ENCODE measurements at places on chromosomes 7 and 10. TPM values are rescaled to one million over a fixed set of nuclear protein-coding genes. Genes with fewer than 3 reads are reported as not detected.

INHBA gene
- total RNA-seq: 1.6 TPM

- DNase-seq: no peak
These were observed 221.1 kb downstream of the SEMA3E start for GRCh38 chr7:83427884-83428283.

ANKRD2 gene
- not detected for total RNA-seq

GRK5 gene
- 1.1 TPM for total RNA-seq

DNA sequence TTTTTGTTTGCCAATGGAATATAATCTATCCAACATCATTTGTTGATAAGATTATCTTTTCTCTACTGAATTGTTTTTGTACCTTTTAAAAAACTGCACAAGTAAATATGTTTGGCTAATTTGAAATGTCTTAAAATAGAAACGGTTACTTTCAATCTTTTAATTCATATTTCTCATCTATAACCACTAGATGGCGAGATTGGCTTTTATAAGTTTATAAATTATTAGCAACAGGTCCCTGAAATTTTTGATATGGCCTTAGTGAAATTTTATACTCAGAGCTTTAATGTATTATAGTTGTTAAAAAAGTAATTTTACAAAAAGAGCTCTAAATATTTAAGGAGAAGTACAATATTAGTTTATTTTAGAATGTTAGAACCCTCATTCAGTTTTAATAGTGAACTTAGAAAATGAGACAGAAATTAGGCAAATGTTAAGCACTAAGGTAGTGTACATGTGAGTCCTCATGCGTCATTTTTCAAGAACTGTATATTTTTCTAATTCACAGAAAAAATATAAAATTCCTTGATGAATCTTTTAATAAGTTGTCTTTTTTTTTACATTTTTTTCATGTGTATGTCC is 592.5 kb downstream of the ARL4A start:
- no peak for DNase-seq

PYROXD2 gene
- 5.3 TPM for total RNA-seq

DNA sequence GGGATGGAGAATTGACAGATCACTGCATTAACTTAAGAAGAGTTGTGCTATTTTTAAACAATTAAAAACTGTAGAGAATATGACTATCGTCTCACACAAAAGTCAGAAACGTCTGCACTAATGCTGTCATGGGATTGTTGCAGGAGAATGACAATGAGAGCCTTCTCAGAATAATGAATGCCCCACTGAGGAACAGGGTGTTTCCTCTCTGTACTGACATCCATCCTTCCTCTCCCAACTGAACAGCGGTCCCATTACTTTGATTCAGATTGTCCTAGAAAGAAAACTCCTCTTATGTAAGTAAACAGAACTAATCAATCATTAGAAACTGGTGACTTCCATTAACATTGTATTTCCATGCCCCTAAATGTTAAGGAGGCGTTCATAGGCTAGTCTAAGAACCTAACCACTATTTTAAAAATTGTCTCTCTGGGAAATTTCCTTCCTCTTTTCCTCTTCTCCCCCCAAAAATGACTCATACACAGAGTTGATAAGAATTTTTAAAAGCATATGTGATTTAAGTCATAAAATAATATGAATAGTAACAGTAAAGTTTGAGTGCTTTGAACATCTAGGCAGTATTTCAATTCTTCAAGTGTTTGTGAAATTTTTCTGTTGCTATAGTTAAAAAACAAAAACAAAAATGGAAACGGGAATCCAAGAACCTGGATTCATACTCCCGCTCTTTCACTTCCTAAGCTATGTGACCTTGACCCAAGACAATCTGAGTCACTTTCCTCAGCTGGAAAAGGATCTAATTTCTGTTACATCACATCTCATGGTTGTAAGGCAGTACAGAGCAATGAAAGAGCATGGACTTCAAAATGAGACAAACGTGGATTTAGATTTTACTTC is 12.7 kb upstream of the MACC1 start:
- DNase-seq: no peak

SLC26A5 gene
- 0.11 TPM for total RNA-seq

CYP2C9 gene
- total RNA-seq: not detected

- DNase-seq: no peak
These were observed 141.4 kb upstream of the HABP2 start for GRCh38 chr10:113411456-113411855.

FAM237B gene
- not detected for total RNA-seq

- no peak for DNase-seq
These were observed 472.6 kb downstream of the PLXNA4 start for GRCh38 chr7:132103718-132104117.

- no peak for DNase-seq
These were observed 48.5 kb upstream of the SLF2 start for GRCh38 chr10:100864036-100864885.

DNA sequence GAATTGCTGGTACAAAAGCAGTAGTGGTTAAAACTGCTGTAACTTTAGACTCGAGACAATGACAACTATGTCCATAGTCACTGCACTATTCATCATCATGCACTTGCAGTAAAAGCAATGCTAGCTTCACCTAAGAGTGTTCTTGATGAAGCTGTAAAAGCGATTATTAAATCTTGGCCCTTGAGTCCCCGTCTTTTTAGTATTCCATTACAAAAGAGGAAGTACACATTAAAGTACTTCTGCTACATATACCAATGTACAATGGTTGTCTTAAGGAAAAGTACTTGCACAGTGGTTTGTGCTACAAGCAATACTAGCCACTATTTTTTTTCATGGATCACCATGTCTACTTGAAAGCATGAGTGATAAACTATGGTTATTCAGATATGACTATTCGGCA is 78.3 kb downstream of the ATAD1 start:
- DNase-seq: no peak

DNA sequence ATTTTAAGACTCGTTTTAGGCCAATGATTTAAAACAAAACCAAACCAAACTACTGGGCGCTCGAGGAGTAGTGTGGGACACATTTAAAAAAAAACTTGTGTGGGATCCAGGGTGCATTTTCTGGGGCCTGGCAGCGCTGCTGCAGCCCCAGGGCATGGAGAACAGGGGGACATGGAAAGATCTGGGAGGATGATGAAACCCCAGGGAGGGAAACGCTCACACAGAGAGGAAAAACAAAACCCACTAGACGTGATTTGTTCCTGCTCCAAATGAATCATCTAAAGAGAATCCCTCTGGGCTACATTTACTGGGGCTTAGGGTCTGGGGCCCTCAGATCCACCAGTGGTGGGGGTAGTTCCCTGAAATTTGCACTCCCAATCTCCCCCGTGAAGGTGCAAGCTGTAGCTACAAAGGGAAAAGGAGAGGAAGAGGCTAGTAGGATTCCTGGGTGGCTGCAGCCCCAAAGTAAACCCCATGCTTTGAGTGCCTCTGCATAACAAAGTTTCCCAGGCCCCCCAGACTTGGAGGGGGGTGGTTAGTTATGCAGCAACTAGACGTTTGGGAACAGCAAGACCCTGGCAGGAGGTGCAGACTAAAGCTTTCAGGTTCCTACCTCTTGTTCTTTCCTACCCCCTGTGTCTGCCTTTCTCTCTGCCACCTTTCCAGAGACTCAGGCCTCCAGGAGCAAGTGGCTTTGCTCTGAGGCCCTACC is 14.5 kb upstream of the HOXA13 start:
- DNase-seq: no peak

DNA sequence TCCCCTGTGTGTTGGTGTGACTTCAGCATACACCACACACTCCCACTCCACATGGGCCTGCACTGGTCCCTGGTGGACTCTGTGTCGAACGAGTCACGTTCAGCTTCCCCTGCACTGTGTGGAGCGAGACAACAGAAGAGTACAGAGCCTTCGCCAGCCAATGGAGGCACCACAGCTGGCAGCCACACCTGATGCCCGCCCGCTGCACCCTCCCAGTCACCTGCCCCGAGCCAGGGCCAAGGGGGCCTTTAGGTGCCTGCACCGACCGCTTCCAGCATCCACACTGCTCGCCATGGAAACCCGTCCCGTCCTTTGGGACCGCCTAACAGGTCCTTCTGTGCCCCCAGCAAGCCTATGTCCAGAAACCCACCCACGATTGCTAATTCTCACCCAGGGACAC is 9.2 kb downstream of the FOXL3 start:
- DNase-seq: no peak

SLC18A3 gene
- not detected for total RNA-seq
